ENCODE measurements at places on chromosomes 3 and 15.

DNA sequence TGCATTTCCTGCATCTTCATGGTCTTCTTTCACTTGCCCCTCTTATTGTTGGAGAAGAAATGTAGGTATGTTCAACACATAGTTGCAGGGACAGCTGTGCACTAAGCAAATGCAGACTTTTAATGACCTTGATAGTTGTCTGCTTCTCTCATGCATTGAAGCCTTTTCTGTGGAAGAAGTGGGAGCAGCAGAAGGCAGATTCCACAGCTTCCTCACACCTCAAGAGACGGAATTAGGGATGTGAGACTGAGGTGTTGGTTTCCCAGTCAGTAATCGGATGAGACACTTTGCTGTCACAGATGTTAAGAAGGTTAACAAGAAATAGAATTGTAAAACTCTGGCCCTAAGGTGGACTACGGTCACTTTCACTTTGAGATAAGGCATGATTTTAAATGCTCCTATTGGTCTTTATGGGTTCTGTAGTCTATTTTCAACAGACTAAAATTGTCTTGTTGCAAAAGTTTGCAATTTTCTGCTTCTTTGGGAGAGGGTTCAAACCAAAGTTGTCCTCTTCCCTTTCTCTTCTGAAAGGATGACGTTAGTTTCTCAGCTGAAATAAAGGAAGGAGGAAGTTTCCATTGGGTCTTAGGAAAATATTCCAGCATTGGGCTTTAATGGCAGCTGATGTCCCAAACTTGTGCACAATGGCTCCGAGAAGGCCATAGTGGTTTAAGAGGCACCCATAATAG lies 117.4 kb downstream of the LPP start:
- no peak for DNase-seq

GRCh38 chr3:184336547-184337398 lies 627 bp upstream of the FAM131A start:
- DNase-seq: peak; percentile 73

GRCh38 chr3:66039590-66039887 lies 821 bp upstream of the MAGI1 start:
- DNase-seq: peak; percentile 35

DNA sequence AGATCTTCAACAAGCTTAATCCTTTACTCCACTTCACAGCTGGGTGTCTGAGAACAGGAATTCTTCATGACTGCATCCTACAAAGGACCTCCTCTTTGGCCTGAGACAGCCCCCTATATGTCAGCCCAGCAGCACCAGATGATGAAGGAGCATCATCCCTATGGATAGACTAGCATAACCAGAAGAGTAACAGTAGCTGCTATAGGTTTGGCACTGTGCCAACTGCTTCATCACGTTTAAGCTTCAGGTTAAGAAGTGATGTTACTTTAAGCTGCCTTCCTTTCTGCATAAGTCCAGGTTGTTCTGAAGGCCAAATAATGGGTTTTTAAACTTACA lies 50.6 kb downstream of the CMSS1 start:
- no peak for DNase-seq

DNA sequence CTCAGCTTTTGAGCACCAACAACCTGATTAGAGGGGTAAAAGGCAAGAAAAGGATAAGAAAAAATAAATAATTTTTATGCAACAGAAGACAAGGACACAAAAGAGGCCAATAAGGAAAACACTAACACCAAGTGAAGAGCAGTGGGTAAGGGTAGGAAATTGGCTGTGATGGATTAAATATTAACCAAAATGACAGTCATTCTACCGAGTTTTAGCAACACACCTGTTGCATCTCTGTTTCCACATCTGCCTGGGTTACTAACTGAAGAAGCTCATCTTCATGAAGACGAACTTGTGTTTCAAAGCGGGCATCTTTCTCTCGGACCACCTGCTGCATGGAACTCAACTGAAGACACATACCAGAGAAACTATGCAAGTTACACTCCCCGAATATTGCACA lies 30.1 kb downstream of the GOLGB1 start:
- no peak for DNase-seq

- no peak for DNase-seq
Measured at GRCh38 chr15:68489421-68489820, 57.5 kb upstream of the ITGA11 start.

Measured in GM20000 (cell line).